ENCODE measurements at places on chromosomes 7 and 10. TPM values are rescaled to one million over a fixed set of nuclear protein-coding genes. Genes with fewer than 3 reads are reported as not detected.
A peak's percentile ranks its signal among the peaks of the same experiment; 100 is the strongest.

LRIT1 gene
- total RNA-seq: not detected

GAD2 gene
- 0.74 TPM for total RNA-seq

RNLS gene
- total RNA-seq: 9.1 TPM

- no peaks in the 10 kb centered on the region for H3K4me1 ChIP-seq
- DNase-seq: no peak
- H3K27me3 ChIP-seq: no peaks in the 10 kb centered on the region
Measured at GRCh38 chr10:89122433-89123051, 84.6 kb downstream of the CH25H start.

DNA sequence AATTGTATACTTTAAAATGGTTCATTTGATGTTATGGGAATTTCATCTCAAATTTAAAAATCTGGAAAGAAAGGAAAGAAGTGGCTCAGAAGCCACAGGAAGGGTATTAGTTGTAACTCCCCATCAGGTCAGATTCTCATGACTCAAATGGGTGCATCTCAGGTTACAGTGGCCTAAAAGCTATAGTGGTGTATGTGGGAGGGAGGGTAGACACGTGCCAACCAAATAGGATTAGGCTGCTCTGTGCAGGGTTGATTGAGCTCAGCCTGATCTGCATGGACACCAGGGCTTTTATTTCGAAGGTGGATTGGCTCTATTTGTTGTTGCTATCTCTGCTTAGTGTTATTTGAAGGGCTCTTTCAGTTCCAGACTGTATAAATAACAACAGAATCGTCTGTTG, 121.5 kb upstream of the PRR15 start:
- no peak overlapping the region for H3K27ac ChIP-seq
- no peak overlapping the region for H3K4me3 ChIP-seq
- no peaks in the 10 kb centered on the region for H3K36me3 ChIP-seq
- peak; percentile 92 for DNase-seq
- H3K27me3 ChIP-seq: peaks cover 95% of the 10 kb centered on the region

GRCh38 chr7:106893591-106893990, 28.5 kb downstream of the PIK3CG start:
- H3K4me3 ChIP-seq: no peak overlapping the region
- no peaks in the 10 kb centered on the region for H3K27me3 ChIP-seq
- no peak overlapping the region for H3K27ac ChIP-seq

DNA sequence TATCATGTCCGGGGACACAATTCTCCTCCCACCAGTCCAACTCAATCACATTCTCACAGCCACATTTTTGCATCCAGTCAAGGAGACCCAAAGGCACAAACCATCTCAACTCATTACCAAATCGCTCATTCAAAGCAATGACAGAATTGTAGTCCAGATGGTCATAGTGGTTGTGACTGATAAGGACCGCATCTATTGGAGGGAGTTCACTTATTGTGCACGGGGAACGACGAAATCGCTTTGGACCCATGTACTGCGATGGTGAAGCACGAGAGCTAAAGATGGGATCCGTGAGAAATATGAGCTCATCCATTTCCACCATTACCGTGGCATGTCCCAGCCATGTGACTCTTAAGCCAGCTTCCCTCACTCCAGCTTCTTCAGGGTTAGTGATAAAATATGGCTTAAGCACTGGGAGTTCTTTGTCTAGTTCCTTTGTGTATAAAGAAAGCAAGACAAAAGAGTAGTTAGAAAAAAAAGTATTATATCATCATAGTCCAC, 29.1 kb downstream of the NAPEPLD start:
- H3K27me3 ChIP-seq: no peaks in the 10 kb centered on the region
- H3K27ac ChIP-seq: no peak overlapping the region
- DNase-seq: peak; percentile 15
- H3K36me3 ChIP-seq: no peaks in the 10 kb centered on the region
- no peak overlapping the region for H3K4me3 ChIP-seq

DNA sequence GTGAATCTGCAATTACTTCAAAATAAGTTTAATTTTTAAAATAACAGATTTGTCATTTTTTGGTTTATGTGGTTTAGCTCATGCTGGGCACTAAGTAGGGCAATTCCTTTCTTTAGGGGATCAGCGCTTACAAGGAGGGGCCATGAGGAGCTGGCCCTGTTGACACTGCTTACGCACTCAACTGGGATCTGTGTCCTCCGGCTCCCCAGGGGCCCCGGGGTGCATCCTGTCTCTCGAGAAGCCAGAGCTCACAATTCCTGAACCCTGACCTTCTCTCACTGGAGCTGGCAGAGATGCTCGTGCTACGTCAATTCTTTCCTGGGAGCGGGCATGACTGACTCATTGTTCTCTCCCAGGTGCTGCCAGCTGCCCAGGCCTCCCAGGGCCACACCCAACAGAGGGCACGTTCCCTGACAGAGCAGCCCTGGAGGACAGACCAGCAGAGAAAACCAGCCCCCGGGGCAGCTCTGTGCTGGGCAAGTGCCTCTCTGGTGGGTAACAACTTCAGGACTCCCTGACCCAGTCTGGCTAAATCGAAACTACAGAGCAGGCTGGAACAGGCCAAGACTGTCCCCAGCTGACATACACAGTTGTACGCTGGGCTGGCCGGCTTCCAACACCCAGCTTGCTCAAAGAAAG, 36.8 kb downstream of the CTBP2 start:
- no peaks in the 10 kb centered on the region for H3K27me3 ChIP-seq
- no peak overlapping the region for H3K4me3 ChIP-seq
- no peak for DNase-seq
- H3K36me3 ChIP-seq: no peaks in the 10 kb centered on the region
- no peak overlapping the region for H3K27ac ChIP-seq
- H3K4me1 ChIP-seq: peaks cover 15% of the 10 kb centered on the region

Measured in neural progenitor cell (in vitro differentiated cells).